ENCODE measurements at places on chromosomes 6 and 20.

DNA sequence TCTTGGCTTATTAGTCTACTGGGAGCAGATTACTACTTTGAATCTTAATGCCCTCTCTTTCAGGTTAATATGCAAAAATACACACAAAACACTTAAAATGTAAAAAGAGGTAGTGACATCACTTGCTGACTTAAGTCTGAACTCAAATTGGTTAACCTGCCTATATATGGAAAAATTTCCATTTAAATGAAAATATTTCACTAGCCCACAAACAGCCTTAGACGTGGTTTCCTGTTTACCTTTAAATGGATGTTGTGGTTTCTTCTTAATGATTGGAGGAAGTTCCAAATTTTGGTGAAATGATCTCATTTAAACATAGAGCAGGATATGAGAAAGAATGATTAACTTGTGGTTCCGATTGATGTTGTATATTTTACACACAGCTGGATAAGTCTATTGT is 553.7 kb downstream of the CD109 start:
- no peak for DNase-seq

DNA sequence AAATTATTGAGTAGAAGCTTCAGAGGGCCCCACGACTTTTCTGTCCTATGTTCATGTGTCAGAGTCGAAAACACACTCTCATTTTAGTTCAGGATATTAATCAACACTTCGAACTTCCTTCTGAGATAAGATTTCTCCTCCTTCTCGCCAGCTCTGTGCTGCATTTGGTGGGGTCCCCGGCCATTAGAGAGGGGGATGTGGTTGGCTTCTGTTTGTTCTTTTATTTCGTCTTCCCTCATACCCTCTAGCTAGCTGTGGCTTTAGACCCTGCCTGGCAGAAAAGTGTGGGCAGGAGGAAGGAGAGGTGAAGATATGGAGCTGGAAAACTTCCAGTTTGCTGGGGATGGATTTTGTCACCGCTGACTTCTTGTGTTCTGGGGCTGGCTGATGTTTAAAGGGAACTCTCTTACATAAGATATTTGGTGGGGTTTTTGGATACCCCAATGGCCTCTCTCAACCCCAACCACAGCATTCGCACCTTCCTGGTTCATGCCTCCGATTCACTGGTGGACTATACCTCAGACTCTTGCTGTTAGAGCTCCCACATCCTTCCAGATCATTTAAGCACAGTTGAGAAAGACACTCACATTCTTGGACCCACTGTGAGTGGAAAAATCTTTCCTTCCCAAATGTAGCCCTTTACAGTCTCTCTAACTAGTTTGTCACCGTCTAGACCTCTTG is 30.7 kb upstream of the TMX4 start:
- DNase-seq, result no peak

- DNase-seq, result no peak
Observed at GRCh38 chr6:15473741-15474161, 189.1 kb downstream of the DTNBP1 start.

DNA sequence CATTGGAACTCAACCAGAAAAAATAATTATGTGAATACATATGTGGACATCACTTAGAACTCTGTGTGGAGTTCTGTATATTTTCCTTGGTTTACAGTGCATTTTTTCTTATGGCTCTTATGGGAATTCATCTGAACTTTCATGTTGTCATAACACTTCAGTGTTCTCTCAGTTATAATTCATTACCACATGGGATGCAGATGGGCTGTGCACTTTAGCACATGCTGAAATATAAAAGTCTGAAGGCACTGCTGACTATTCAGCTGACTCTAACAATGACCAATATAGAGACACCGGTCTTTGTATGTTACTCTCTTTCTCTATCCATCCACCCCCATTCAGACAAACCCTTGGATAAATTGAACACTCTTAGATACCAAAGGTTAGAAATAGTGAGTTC is 29.3 kb downstream of the GRIK2 start:
- DNase-seq, result no peak

DNA sequence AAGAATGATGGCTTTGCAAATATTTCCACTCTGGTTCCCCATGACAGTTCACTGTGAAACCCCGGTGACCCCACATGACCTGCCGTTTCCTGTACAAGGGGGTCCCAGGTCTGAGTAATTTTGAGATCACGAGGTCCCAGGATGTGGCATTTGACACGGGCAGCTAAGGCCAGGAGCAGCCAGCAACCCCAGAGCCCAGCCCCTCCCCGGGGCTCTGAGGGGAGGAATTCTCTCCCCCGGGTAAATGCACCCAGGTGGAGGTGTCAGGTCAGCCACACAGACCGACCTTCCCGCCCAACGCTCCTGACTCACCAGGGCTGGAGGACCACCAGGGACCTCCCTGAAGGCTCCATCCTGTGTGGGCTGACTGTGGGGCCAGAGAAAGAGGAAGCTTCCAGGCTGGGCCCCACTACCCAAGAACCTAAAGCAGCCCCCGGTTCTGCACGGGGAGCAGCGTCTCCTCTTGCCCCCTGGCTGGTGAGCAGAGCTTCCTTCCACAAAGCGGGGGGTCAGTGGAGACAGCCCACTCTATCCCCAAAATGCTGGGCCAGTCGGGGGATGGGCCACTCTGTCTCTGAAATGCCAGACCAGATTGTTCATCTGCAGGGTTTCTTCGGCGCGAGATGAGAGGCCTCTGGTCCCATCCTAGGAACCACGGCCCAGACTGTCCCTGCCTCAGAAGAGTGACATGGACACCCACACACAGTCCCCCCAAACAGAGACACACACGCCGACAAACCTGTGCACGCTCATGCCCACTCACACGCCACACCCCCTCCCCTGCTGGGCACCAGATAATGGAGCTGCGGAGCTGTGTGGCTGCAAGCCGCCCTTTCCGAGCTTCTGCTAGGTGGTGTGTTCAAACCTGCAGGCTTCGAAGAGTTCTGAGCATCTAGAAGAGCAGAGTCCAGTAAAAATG is 23.4 kb upstream of the SLCO4A1 start:
- DNase-seq, result no peak

GRCh38 chr6:95593025-95593424 is 15.7 kb downstream of the MANEA start:
- no peak for DNase-seq

DNA sequence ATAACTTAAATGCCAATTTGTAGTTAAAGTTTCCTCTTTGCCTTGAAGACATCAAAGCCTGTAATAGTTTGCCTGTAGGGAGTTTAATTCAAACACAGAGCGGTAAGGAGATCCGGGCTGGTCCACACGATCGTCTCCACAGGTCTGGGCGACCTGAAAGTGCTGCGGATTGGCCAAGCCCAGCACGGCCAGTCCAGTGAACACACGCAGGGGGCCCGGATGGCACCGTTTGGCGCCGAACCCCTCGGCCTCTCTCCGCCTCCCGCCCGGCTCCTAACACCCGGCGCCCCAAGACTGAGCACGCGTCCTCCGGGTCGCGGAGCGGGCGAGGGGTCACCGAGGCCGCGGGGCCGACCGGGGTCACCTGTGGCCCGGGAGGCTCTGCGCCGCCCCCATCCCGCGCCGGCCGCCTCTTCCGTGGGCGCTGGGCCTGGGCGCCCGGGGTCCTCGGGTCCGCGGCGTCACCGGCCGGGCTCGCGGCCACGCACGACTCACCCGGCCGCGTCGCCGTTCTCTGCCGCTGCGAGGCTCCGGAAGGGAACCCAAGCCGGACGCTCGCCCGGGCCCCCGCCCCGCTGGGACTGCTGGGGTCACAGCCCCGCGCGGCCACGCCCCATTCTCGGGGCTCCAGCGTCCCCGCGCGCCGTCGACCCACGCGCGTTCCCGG is 481 bp downstream of the SERPINB6 start:
- no peak for DNase-seq

GRCh38 chr6:160949531-160949930 is 42.0 kb upstream of the MAP3K4 start:
- no peak for DNase-seq

- DNase-seq, result no peak
Observed at GRCh38 chr20:57153238-57153905, 113.1 kb downstream of the BMP7 start.

- DNase-seq, result no peak
Observed at GRCh38 chr20:48607544-48607865, 220.3 kb downstream of the PREX1 start.

DNA sequence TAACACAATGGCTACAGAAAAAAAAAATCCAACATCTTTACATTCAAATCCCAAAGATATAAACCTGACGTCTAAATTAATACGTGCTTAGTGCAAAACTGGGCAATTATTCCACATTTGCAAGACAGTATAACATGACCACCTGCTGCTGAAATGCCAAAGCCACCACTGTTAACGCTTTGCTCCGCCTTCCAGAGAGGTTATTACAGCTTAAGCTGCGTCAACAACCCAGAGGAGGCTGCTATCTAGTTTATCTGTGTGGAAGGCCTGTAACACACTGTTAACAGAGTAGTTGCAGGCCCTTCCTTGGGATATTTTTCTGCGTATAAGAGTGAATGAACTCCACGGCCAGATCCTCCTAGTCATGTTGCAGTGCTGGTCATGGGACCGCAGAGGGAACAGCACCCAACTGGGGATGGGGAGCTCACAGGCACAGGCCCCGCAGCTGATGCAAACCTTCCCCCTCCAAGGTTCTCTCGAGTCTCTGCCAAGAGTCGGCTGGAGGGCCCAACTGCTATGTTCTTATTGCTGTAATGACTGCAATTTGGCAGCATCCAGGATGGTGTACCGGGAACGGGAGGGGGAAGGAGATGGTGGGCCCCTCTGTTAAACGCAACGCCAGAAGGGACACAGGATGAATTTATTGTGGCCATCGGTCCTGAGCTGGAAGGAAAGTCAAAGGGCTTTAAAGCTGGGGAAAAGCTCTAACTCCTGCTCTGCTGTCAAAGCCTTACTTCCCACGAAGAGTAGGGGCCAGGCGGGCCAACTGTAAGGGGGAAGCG is 993 bp upstream of the NCOA7 start:
- DNase-seq, result no peak

DNA sequence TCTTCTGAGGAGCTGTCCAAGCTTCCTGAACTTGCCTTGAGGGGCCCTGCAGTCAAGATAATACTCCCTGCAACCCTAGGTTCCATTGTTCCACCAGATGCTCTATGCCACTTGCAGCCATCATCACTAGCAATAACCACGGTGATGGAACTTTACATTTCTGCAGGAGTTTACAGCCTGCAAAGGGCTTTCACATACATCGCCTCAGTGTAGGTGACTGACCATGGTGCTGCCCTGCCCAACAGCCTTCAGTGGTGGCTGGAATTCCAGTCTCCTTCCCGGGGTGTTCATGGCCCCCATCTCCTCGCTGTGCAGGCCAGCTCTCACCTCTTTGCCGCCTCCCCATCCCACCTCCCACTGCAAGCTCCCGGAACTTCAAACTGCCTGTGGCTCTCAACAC is 225.5 kb upstream of the ECI2 start:
- no peak for DNase-seq

GRCh38 chr20:58434326-58434725 is 45.3 kb downstream of the VAPB start:
- DNase-seq, result no peak

DNA sequence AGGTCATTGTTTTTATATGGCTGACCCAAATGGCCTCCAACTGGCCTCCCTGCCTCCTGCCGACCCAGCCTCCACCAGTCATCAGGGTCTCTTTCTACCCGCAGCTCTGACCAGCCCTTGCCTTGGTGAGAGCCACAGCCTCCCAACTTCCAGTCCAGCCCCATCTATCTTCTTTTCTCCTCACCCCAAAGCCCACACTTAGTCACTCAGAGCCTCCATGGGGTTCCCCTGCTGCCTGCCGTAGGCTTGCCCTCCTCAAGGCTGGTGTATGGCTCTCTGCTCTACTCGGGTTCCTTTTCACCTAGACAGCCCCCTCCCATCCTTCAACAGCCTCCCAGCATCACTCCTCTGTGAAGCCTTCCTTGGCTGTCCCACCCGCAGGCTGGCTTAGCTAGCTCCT is 18.2 kb downstream of the TCF15 start:
- DNase-seq, result no peak

- DNase-seq, result no peak
Observed at GRCh38 chr6:168546151-168546550, 105.2 kb downstream of the SMOC2 start.

DNA sequence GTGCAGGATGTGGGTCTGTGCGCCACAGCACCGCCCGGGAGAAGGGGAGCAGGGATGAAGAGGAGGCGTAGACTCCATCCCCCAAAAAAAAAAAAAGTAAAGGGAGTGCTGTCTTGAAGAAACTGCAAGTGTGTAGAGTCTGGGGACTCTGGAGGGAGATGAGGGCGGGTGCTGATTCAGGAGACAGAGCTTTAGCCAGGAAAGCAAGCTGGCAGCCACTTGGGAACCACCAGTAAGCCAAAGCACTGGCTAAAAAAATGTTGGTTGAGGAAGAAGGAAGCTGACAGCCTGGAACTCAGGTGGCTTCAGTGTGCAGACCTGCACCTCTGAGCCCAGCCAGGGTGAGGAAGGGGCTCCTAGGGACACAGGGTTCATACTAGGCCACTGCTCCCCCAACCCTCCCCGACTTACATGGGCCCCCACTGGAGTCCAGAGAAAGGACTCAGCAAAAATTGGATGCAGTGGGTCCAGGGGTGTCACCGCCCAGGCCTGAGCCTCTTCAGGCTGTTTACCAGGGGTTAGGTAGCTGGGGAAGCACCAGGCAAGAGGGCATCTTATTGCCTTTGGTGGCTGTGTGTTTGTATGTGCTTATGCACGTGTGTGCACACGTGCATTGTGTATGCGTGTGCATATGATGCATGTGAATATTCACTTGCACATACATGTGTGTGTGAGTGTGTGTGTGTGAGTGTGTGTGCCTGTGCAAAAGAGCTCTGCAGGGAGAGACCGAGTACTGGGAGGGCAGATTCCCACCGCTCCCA is 153.5 kb upstream of the MLN start:
- DNase-seq, result no peak

GRCh38 chr6:158384671-158385110 is 72.4 kb downstream of the TULP4 start:
- DNase-seq, result no peak

GRCh38 chr6:19838442-19839236 is 1.5 kb downstream of the ID4 start:
- no peak for DNase-seq

- no peak for DNase-seq
Observed at GRCh38 chr6:164069350-164069990, 655.0 kb downstream of the QKI start.

GRCh38 chr6:100078509-100078908 is 84.5 kb upstream of the MCHR2 start:
- no peak for DNase-seq

GRCh38 chr6:109299776-109300564 is 82.3 kb downstream of the CD164 start:
- DNase-seq, result no peak

DNA sequence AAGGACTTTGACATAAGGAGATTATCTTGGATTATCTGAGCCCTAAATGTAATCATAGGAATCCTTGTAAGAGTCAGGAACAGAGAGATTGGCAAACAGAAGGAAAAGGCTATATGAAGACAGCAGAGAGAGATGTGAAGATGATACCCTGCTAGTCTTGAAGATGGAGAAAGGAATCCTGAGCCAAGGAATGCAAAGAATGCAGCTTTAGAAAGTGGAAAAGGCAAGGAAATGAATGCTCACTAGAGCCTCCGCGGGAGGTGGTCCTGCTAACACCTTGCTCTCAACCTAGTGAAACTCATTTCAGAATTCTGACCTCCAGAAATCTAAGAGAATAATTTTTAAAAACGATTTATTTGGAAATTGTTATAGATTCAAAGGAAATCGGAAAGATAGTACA is 117.1 kb downstream of the TBXT start:
- no peak for DNase-seq

GRCh38 chr6:40900791-40901190 is 138.2 kb downstream of the UNC5CL start:
- no peak for DNase-seq

Measured in stimulated activated CD8-positive, alpha-beta memory T cell treated with anti-CD3 and anti-CD28 coated beads, Interleukin-15, amount 100 ng/mL, for 1 hour (primary cell).